ENCODE measurements at places on chromosomes 5 and 9.

GRCh38 chr5:38190111-38190510 is 68.2 kb upstream of the EGFLAM start:
- no peak for DNase-seq

- no peak for DNase-seq
Measured at GRCh38 chr5:56449071-56449640, 216.0 kb upstream of the ANKRD55 start.

DNA sequence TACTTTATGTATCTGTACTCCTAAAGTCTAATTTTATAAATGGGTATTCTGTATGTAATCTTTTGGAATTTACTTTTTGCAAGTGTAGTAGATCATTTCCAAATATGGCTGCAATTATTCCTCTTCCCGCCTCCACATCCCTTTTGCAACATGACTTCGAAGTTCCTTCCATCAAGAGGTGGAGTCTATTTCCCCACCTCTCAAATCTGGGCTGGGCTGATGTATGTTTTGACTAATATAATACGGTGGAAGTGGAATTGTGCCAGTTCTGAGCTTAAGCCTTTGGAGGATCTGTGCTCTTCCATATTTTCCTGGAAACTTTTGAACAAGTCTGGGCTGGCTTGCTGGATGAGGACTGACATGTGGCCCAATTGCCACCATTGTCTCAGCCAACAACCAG is 155.9 kb downstream of the FGF18 start:
- no peak for DNase-seq

DNA sequence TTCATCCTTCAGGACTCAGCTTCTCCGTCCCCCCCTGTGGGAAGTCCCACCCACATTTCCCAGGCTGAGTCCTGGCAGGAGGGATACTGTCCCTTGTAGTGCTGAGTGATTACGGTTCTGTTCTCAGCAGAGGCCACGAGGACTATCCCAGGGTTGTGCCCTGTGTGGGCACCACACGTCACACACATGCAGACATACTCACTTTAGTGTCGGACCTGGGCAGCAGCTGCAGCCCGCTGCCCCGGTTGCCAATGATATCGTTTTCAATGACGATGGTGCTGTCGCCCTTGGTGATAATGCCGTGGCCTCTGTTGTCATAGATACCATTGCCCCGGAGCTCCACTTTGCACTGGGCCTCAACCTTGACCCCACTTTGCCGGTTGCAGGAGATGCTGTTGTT is 32.2 kb downstream of the POLR1E start:
- no peak for DNase-seq

- no peak for DNase-seq
Measured at GRCh38 chr5:96257904-96258303, 175.1 kb downstream of the PCSK1 start.

- no peak for DNase-seq
Measured at GRCh38 chr9:99582814-99583213, 238.9 kb upstream of the NR4A3 start.

GRCh38 chr5:178247481-178248456 is 15.2 kb upstream of the PHYKPL start:
- no peak for DNase-seq

- no peak for DNase-seq
Measured at GRCh38 chr5:89981021-89981420, 428.5 kb downstream of the CETN3 start.

- DNase-seq, result no peak
Measured at GRCh38 chr5:80655231-80655774, 520 bp upstream of the DHFR start.

GRCh38 chr5:17367256-17367840 is 130.7 kb upstream of the TAF11L2 start:
- DNase-seq, result no peak

GRCh38 chr5:133391354-133392136 is 220.8 kb downstream of the FSTL4 start:
- DNase-seq, result no peak

- no peak for DNase-seq
Measured at GRCh38 chr9:107949061-107949460, 459.5 kb upstream of the KLF4 start.

- no peak for DNase-seq
Measured at GRCh38 chr5:61228229-61228628, 66.0 kb upstream of the SMIM15 start.

GRCh38 chr5:95803271-95804148 is 19.0 kb downstream of the GLRX start:
- peak; percentile 48 for DNase-seq

DNA sequence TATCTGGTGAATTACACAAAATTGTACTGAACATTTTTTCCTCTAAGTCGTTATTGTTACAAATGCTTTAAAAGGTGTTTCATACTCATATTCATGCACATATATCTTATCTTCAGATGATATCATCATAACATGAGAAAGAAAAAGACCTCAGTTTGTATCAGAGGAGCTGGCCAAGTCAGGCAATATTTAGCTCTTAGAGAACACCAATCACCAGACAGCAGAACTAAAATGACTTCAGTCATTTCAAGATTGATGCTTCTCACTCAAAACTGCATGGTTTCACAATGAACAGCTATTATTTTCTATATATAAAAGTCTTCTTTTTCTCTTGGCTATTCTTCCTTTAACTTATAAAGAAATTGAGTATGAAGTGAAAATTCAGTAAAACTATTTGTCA is 44.6 kb downstream of the TSSK1B start:
- no peak for DNase-seq

DNA sequence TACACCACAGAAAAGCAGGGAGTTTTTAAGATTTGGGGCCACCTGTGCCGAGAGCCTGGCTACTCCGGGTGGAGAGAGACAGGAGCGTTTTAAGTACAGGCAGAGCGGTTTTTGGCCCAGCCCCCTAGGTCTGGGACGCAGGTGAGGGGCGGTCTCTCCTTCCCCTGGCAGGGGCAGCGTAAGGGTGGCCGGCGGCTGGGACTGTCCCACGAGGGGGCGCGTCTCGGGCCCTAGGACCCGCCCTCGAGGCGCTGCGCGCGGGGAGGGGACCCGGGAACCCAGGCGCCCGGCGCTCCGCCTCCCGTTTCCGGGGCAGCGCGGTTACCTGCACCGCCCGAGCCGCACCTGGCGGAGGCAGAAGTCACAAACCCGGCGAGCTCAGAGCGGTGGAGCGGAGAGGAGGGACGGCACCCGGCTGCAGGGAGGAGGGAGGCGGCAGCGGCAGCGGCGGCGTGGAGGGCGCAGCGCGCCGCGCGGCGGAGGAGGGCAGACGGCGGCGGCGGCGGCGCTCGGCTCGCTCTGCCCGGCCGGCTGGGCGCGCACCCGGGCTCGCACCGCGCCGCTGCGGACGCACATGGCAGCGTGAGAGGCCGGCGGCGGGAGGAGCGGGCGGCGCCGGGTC is at the start of gene WWC1:
Gene WWC1 (plus strand): TSS at position 304 of the 622 bp plus-strand sequence. CDS start 508 bp downstream, outside the sequence.
- DNase-seq, result no peak

DNA sequence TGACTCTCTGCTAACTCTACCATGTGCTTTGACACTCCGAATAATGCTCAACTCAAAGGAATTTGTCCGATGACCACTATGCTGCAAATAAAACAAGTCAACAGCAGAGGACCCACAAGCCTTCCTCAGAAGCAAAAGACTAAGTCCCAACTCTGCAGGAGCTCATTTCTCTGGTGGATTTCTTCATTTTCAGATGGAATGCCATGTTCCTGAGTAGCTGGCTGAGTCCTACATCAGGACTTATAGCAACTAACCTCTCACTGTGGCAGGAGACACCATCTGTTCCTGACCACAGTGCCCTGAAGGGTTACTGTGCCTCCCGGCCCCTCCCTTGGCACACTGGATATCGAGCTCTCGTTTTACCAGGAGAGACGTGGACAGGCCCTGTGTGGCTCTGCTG is 20.8 kb downstream of the LHFPL2 start:
- no peak for DNase-seq

GRCh38 chr9:84856181-84856632 is 186.7 kb downstream of the NTRK2 start:
- DNase-seq, result no peak

DNA sequence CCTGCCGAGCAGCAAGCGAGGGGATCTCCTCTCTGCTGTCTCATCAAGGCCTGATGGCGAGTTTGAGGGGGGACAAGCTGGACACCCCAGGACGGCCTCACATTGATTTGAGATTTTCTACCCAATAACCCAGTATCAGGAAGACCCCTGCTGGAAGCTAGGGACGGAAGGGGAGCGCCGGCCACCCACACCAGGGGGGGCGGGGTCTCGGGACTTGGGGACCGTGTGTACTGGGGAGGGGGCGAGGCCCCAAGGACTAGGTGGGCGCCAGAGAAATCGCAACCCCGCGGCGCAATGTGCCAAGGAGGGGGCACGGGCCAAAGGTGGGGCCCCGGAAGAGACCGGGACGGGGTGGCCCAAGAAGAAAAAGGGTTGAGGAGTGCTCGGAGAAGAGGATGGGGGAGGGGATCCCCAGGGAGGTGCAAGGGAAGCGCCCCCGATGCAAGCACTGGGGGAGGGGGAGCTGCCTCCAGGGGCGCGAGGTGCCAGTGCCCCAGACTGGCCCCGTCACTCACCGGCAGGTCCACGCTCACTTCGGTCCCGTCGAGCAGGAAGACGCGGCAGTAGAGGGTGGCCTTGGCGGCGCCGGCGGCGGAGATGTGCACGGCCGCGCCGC is 1.1 kb downstream of the EPB41L4B start:
- DNase-seq, result no peak

DNA sequence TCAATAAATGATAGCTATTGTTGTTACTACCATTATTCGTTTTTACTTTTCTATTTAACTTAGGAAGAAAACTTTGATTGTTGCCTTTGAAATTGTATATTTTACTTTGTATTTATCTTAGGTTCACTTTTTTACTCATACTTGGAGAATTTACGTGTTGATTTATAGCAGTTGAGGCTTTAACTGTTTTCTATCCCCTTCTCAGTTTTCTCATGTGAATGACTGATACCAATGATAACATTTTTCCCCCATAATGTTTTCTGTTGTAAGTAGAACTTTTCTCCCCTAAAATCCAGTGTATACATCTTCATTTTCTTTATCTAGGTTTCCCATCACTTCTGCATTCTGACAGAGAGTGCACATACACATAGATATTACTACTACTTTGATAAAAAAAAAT is 54.4 kb downstream of the FSD1L start:
- no peak for DNase-seq

GRCh38 chr5:170551622-170552021 is 47.8 kb downstream of the KCNIP1 start:
- no peak for DNase-seq

- no peak for DNase-seq
Measured at GRCh38 chr5:159861086-159861485, 55.2 kb upstream of the ADRA1B start.

- no peak for DNase-seq
Measured at GRCh38 chr5:21159510-21160059, 1171.6 kb upstream of the CDH18 start.

DNA sequence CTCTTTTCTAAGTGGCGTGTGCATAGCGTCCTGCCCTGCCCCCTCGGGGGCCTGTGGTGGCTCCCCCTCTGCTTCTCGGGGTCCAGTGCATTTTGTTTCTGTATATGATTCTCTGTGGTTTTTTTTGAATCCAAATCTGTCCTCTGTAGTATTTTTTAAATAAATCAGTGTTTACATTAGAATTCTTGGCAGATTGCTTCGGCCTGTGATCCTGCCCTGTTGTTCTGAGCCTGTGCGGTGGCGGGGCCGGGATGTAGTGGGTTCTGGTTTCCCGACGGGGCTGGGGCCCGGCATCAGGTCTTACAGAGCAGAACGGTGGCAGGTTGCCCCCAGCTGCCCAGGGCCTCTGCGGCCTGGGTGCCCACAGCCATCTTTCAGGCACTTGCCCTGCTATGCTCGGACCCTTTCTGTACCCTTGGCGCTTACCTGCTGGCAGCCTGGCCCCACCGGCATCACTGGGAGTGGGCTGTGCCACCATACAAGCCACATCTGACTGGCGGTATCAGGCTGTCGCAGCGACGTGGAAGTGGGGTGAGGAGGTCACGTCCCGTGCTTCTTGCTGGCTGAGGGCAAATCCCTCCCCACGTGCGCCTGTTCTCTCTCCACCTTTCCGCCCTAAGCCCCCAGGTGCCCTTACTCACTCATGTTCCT is 9.0 kb downstream of the QRFP start:
- DNase-seq, result no peak

DNA sequence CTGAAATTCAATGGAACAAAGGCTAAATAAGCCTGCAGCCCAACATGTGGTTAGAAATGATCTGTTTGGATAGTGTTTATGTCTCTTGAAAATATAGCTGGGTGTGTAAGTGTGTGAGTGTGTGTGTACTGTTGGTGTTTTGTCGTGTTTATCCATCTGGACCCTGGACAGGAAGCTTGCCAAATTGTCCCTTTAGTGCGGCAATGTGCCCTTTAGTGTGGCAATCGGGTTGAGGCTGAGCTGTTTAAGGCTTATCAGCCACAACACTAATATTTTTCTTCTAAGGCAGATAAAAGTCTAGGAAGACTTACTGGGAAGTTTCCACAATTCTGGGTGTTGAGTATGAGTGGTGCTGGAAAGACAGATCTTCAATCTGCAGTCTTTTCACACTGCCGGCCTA is 180.2 kb downstream of the YTHDC2 start:
- no peak for DNase-seq

DNA sequence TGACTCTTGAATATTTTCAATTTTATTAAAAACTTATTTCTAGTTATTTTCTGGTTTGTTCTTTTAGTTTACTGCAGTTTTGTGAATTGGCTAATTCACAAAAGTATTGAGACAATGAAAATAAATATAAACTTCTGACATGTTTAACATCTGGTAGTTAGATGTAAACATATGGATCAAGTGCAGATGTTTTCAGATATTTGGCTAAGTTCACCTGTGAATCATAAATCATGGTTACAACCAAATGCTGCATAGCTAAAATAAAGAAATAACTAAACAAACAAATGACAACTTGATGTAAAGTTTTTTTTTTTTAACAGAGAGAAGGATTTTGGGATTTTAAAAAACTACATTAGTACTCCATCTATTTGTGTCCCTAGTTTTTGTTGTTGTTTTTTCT is 484.6 kb downstream of the SLCO4C1 start:
- DNase-seq, result no peak

DNA sequence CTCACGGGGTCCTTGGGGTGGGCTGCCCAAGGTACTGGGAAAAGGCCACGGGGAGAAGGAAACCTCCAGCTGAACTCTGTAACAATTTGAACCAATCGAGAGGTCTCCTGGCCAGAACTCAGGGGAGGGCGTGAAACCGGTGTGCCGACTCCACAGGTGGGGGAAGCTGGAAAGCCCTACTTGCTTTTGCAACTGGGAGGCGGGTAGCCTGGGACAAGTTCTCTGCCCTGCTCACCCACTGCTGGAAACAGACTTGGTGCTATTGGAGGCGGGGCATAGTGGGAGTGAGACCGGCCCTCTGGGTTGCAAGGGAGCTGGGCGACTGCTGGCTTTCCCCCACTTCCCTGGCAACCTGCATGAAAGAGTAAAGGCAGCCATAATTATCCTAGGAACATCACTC is 73.2 kb upstream of the SLIT3 start:
- DNase-seq, result no peak

Measured in right atrium auricular region (tissue), 2 donors.